ENCODE measurements at places on chromosomes 7 and 10. TPM values are rescaled to one million over a fixed set of nuclear protein-coding genes. Genes with fewer than 3 reads are reported as not detected.

DNA sequence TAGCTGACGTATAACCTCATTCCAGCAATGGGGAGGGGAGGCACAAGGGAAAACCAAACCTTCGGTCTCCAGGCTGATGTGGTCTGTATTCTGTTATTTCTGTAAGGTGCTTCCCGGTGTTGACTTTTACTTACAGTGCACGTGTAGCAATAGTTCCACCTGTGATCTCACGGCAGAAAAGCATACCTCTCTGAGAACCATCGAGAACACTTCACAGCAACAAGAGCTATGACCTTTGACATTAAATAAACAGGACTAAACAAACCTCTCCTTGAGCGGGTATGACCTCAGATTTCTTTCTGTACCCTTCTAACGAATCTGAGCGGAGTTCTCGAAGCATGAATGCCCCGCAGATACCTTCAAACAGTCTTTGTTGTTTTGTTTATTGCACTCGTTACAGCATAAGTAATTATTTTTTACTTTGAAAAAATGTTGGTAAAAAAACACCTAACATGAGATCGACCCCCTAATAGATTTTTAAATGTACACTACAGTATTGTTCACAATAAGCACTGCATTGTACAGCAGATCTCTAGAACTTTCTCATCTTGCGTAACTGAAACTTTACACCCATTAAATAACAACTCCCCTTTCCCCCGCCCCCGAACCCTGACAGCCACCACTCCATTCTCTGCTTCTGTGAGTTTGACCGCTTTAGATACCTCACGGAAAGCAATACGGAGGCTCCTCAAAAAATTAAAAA is 282.3 kb downstream of the GATA3 start:
- DNase-seq = no peak

DNA sequence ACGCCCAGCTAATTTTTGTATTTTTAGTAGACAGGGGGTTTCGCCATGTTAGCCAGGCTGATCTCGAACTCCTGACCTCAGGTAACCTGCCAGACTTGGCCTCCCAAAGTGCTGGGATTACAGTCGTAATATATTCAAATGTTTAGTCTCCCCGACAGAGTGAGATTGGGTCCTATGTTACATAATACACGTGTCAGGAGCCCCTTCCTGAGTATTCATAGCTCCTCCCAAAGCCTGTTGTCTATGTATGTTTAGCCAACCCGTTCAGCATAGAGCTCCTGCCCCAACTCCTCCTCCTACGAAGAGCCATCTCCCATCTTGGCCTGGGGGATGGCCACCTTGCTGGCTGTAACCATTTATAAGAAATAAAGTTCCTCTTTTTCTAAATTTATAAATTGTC is 2.7 kb upstream of the PPP2R2D start:
- DNase-seq = no peak

- DNase-seq = no peak
Measured at GRCh38 chr7:92799446-92800211, 36.7 kb downstream of the CDK6 start.

- DNase-seq = no peak
Measured at GRCh38 chr7:49322476-49322875, 398.1 kb downstream of the CDC14C start.

Gene TMEM26
- total RNA-seq = 1.0 TPM

Gene GNAT3
- not detected for total RNA-seq
